ENCODE measurements at places on chromosomes 4 and X. TPM values are rescaled to one million over a fixed set of nuclear protein-coding genes. Genes with fewer than 3 reads are reported as not detected.

- DNase-seq = no peak
Observed at GRCh38 chr4:48704091-48704802, 75.8 kb downstream of the FRYL start.

GRCh38 chr4:163194593-163194992 lies 27.9 kb upstream of the NAF1 start:
- no peak for DNase-seq

DNA sequence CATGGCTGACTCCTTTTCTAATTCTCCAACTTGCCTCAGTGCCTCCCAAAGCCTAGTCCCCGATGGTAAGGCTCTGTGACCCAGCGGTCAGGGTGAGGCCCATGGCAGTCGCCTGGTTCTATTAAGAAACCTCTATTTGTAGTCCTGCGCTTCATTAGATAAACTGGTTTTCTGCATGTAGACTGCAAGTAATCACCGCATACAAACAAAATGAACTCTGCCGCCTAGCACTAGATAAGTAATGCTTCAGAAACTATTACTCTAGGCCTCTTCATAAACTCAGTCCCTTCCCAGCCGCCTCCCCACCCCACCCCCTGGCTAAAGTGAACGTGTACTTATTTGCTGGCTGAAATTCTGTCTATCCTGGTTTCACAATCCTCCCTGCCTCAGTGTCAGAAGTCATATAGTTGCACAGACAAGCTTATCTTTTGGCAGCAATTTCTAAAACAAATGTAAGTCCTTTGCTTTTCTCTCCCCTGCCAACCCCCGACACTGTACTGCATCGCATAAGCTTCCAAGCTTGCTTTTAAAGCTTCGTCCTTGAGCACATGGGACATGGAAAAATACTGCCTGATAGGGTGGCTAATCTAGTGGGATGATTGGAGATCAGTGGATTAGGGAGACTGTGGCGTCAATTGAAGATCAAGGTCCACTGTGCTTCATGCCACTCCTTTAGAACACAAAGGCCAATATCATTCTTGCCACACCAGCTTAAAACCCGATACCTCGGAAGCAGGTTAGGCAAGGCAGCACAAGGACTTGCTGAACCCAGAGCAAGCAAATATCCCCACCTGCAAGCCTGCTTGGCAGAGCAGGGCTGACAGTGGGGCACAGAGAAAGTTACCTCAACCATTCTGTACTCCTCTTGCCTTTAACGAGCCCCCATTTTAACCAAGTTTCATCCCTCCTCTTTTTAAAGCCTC lies 125.8 kb downstream of the IRF2 start:
- no peak for DNase-seq

DNA sequence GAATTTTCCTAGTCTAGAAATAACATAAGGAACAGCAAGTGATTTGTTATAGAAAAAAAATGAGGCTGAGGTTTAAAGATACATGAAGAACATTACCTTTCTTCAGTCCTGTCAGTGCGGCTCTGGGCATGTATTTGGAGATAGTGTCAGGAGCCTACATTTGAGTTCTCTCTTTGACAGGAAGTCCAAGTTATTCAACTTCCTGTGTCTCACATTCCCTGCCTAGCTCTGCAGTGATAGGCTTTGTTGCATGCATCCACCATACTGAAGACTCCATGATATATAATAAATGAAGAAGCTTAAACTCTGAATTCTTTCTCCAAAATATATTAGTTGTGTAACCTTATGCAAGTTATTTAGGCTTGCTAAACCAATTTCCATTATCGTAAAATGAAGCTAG lies 148.7 kb downstream of the RELL1 start:
- DNase-seq = no peak

- no peak for DNase-seq
Observed at GRCh38 chr4:4735870-4736269, 123.6 kb upstream of the MSX1 start.

- no peak for DNase-seq
Observed at GRCh38 chrX:72045552-72046277, 86.0 kb downstream of the RTL5 start.

DNA sequence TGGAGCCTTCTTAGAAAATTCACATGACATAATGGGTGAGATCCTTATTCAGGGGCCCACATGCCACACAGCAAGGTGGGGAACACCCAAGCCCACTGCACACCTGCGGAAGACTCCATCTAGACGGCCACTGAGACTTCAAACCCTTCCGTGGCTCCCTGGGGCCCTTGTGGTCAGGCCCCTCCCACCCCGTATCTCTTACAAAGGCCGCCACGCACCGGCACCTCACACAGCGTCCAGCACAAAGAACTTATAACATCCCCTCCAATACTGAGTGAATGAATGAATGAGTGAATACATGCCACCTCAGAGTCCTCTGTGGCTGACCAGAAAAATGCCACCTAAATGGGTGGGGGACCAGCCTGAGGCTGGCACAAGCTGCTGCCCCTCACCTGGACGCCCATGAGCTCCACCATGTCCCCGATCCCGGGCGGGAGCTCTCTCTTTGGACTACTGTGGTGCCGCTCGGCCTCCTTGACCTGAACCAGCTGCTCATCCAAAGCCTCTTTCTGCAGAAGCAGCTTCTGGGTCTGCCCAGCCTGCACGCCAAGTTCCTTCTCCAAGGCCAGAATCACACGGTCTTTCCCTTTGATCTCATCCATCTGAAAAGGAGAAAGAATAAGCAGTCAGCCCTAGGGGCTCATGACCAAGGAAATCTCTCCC lies 66.9 kb upstream of the C4orf50 start:
- DNase-seq = no peak

- no peak for DNase-seq
Observed at GRCh38 chrX:30414144-30414543, 105.0 kb upstream of the NR0B1 start.

DNA sequence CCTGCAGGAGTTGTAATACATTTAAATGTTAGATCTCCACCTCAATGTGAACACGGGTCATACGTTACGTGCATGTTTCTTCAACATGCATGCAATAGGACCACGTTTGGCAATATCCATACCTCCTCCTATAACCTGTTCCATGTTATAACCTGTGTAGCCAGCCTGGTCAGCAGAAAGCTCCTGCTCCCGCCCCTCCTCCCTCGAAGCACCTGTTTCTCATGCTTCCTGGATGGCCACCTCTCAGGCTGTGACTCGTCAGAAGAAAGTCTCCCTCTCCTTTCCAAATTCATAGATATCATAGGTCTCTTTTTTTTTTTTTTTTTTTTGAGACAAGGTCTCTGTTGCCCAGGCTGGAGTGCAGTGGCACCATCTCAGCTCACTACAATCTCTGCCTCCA lies 96.5 kb downstream of the HMX1 start:
- no peak for DNase-seq

DNA sequence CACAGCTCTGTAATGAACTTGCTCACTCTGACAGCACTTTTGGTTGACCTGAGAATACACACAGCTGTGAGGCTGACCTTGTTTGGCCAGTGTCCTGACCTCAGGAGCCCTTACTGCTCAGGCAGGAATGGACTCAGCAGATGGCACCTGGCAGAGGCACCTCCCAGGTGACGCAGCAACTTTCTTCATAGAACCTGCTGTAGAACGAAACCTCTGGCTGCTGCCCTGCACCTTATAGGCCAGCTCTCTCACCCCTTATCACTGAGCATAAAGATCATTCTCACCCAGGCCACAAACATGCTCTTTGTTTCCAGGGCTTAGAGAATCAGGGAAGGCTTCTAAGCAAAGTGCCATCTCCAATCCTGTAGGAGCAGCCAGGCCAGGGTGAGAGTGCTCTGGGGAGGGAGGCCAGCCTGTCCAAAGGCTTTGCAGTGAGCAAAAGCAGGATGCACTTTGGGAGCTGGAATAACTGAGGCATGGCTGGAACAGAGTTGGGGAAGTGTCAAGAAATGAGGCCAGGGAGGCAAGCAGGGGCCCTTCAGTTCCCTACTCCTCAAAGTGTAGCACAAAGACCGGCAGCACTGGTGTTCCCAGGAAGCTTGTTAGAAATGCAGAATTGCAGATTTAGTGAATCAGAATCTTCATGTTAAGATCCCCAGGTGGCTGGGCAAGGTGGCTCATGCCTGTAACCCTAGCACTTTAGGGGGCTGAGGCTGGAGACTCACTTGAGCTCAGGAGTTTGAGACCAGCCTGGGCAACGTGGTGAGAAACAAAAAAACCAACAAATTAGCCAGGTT lies 13.3 kb upstream of the CENPU start:
- no peak for DNase-seq

DNA sequence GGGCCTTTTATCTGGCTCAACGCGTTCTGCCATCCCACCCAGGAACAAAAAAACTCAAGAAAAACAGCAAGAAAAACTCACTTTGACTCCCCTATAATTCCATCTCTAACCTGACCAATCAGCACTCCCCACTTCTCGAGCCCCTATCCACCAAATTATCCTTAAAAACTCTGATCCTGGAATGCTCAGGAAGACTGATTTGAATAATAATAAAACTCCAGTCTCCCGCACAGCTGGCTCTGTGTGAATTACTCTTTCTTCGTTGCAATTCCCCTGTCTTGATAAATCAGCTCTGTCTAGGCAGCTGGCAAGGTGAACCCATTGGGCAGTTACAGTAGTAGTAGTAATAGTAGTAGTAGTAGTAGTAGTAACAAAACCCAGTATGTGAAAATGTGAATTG lies 165.7 kb upstream of the CASK start:
- no peak for DNase-seq

- DNase-seq = no peak
Observed at GRCh38 chrX:138240266-138240665, 471.3 kb downstream of the FGF13 start.

DNA sequence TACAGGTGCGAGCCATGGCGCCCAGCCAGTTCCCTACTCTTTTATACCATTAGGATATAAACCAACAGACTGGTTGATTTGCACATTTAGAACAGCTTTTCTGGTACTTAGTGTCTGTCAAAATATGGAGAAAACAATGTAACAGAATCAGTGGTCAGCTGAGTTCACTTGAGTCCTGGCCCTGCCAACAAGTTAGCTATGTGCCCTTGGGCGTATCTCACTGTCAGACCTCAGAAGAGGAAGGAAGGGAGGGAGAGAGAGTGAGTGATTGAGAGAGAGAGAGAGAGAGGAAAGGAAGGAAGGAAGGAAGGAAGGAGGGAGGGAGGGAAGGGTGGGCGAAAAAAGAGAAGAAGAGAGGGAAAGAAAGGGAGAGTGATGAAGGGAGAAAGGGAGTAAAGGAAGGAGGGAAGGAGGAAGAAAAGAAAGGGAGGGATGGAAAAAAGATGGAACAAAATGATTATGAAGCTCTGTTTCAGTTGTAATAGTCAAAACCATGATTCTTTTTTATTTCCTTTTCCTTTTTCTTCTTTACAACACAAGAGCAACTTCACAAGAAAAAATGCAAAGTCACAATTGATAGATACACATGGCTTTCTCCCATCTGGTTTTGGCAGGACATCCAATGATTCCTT lies 55.7 kb upstream of the PDGFRA start:
- DNase-seq = no peak

GRCh38 chrX:13365161-13365560 lies 45.3 kb upstream of the ATXN3L start:
- DNase-seq = no peak

DNA sequence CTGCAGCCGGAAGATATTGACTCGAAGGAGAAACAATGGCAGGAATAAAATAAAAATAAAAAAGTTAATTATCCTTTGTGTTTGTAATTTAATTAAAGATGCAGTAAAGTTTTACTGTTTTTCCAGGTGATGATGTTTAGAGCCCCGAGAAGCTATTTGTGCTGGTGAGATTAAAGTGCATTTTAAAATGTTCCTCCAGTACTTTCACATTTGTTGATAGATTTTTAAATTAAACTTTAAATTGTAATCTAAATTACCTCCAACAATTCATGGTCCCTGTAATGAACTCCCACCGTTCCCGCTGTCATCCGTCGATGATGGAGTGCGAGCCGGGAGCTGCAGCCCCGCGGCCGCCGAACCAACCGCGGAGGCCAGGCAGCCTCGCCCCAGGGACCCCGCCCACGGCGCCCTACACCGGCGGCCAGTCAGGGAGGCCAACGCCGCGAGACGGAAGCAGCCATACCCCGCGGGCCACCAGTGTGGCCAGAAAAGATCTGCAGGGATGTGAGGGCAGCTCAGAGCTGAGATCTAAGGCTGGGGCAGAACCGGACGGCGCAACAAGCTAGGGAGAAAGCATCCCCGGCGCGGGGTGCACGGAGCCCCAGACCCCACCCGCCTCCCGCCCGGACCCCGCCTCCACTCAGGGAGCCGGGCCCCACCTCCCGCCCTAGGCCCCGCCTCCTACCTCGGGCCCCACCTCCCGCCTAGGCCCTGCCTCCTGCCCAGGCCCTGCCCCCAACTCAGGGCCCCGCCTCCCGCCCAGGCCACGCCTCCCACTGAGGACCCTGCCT lies 104.0 kb downstream of the FAM53A start:
- peak; percentile 97 for DNase-seq

GRCh38 chr4:3476936-3477749 lies 14.0 kb downstream of the DOK7 start:
- DNase-seq = no peak

DNA sequence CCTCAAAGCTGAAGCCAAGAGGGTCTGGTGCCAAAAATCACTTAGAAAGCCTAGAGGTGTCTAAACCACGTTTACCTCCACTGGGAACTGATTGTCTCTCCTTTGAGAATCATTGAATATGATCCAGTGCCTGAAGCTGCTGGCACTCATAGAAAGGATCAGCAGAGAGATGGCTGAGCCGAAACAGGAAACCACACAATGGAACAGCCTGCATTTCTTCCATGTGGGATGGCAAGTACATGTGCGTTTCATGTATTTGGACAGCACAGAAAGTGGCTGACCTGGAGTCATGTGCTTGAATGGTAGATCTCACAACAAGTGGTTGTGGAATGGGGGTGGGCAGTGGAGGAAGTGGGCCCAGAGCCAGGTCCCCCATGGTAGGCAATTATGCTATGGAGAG lies 533.7 kb downstream of the INPP4B start:
- no peak for DNase-seq

The TMEM255A gene
- polyA plus RNA-seq = 0.12 TPM

The ASB12 gene
- polyA plus RNA-seq = 0.55 TPM
